ENCODE measurements at places on chromosomes 4 and X.

GRCh38 chr4:6999172-7000086, 43.7 kb upstream of the TADA2B start:
- no peak for DNase-seq

GRCh38 chr4:135548711-135549110, 1347.1 kb upstream of the PABPC4L start:
- DNase-seq, result no peak

GRCh38 chrX:317424-318067, 1.1 kb downstream of the GTPBP6 start:
- no peak for DNase-seq

DNA sequence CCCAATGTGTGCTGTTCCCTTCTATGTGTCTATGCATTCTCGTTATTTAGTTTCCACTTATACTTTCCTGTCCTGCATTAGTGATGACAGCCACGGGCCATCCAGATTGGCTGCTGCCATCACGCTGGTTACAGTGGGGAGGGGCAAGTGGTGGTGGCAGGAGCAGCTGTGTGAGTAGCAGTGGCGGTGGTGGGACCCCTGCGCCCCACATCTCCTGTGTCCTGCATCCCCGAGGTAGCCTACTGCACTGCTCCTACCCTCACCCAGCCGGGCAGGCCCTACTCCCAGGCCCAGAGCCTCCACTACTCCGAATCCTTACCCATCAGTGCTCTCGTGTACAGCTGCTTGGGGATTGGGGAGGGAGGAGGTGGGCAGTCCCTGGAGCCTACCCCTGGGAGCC, 798.7 kb upstream of the AGA start:
- no peak for DNase-seq

- no peak for DNase-seq
These were observed 253.2 kb downstream of the ANKRD50 start for GRCh38 chr4:124459196-124459940.

GRCh38 chr4:184450045-184450444, 24.3 kb downstream of the IRF2 start:
- peak; percentile 64 for DNase-seq

GRCh38 chr4:145535202-145535601, 53.5 kb downstream of the SMAD1 start:
- DNase-seq, result no peak

DNA sequence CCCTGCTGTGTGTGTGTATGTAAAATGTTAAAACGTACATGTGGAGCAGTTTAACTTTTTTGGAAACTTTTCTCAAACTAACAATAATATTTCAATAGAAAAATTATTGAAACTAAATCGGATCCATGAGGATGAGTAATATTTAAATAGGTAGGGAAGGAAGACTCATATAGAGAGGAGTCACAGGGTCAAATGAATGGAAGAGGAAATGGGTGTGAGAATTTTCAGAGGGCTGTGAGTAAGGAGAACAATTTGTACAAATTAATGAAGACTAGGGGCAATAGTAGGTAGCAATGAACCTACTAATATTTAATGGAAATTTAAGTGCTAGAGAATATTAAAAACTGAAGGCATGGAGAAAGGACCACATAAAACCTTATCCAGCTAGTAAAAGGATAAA, 290.7 kb upstream of the PCDH18 start:
- DNase-seq, result no peak

DNA sequence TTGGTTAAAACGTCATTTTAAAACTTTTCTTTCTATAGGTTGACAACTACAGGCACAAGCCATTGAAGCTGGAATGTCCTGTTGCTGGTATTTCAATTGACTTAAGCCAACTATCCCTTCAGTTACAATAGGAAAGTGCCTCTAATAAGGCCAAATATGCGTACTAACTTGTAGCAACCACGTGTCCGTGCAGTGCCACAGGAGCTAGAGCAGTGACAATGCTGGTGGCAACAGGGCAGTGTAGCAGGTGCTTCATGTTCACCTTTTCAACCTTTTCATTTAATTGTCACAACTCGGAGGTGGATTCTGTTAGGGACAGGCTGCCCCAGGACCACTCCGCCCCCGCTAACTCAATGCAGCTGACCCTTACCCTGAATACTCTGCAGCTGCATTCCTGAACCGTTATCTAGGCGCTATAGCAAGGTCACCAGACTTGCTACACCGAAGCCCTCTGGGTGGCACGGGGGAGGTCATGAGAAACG, 37.7 kb downstream of the ERVMER34-1 start:
- DNase-seq, result no peak

DNA sequence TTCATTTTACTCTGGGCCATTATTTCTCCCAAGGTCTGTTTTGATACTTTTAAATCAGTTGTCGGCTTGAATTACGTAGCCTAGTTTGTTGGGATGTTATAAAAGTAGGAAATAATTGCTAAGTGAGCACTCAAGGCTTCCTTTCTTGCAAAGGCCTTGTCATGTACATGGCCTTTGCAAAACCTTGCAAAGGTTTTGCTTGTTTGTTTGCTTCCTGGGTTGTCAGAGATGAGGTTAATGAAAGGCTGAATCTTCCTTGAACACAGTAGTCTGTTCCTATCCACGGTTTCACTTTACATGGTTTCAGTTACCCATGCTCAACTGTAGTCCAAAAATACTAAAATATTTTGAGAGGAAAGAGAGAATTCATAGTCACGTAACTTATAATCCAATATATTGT, 113.5 kb downstream of the NAA11 start:
- no peak for DNase-seq

GRCh38 chr4:46329118-46329976, 60.6 kb downstream of the GABRA2 start:
- no peak for DNase-seq

DNA sequence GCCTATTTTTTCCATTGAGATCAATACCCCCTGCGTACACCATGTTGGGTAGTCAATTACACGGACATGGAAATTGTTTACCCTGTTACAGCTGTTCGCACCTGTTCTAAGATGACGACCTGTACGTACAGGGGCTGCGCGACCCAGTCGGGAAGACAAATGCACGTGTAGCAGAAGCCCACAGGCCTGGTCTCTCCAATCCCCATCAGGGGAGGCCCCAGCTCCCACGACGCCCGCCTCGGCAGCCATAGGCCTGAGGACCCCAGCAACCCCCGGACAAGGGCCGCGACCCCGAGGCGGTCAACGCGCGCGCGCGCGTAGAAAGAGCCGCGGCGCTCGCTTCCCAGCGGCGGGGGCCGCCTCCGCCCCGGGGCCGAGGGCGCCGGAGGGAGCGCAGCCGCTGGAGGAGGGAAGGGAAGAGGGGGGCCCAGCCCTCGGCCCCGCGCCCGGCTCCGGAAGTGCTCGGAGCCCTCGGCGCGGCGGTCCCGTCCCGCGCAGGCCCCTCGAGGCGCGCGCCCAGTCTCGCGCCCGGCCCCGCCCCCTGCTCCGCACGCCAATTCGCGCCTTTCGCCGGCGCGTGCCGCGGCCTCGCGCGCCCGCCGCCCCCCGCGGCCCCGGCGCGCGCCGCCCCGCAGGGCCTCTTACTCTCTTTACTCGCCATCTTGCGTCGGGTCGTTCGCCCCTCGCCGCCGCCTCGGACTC, 618 bp downstream of the RBBP7 start:
- peak; percentile 42 for DNase-seq

DNA sequence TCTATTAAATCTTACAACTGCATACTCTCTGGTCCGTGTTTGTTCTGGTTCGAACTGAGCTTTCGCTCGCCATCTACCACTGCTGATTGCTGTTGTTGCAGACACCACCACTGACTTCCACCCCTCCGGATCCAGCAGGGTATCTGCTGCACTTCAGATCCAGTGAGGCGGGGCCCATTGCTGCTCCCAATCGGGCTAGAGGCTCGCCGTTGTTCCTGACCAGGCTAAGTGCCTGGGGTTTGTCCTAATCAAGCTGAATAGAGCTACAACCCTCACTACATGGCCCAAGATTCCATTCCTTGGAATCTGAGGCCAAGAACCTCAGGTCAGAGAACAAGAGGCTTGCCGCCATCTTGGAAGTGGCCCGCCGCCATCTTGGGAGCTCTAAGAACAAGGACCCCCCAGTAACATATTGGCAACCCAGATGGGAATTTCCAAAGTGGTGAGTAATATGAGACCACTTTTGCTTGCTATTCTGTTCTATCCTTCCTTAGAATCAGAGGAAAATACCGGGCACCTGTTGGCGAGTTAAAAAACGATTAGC, 43.3 kb downstream of the ENOPH1 start:
- no peak for DNase-seq

DNA sequence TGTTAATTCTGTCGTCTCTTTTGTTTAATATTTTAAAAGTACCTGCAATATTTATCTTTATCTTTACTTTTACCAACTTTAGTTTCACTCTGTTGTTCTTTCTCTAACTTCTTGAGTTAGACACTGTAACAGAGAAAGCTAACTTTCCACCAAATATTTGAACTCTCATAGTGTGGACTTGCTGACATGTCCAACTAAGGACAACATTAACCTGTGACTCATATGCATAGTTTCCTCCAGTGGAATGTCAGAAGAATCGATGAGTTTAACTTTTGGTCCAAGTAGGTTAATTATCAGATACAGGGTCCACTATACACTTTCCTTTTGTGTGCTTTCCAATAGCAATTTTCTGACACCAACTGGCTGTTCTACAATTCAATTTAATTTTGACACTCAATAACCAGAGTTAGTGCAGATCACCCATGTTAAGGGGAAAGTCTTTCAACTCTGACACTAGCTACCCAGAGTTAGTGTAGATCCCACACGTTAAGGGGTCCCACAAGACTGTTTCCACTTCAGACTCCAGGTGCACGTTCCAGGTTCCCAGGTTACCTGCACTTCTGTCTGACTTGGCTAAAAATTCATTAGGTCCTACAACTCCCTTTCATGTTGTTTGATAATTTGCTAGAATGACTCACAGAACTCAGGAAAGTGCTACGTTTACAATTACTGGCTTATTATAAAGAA, 559.0 kb upstream of the AMOT start:
- peak; percentile 6 for DNase-seq

DNA sequence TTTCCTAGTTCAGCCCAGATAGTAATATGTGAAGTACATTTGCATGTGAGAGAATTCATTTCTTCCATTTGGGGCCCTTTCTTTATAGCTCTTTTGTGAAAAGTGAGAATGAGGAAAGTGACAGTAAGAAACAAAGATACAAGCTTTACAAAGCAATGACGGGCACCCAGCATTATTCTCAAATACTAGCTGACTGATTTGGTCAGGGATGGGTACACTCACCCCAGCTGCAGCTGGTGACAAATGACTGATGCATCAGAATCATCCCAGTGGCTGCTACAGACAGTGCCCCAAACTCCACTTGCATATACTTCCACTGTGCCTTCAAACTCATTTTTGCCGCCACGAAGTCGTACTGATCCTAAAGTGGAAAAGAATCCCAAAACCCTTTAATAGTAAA, 14.8 kb downstream of the PRSS12 start:
- DNase-seq, result peak; percentile 59

DNA sequence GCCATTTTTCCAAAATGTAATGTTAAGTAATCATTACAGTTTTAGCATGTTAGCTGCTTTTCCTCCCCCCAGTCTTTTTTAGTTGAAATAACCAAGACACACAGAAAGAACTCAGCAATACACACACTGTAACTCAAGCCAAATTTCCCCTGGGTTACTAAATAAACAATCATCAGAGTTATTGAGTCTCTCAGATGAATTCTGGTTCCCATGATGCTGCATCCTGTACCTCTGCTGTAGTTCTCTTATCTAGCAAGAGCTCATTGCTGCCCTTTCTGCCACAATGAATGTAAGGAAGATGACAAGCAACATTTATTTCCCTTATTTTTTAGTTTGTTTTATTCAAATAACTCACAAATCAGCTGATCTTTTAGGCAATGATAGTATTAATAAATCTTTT, 185.1 kb downstream of the ARHGAP6 start:
- no peak for DNase-seq

- DNase-seq, result no peak
These were observed 122.1 kb downstream of the AFF1 start for GRCh38 chr4:87056881-87057280.

- DNase-seq, result no peak
These were observed 55.9 kb downstream of the MID1 start for GRCh38 chrX:10564484-10564883.

DNA sequence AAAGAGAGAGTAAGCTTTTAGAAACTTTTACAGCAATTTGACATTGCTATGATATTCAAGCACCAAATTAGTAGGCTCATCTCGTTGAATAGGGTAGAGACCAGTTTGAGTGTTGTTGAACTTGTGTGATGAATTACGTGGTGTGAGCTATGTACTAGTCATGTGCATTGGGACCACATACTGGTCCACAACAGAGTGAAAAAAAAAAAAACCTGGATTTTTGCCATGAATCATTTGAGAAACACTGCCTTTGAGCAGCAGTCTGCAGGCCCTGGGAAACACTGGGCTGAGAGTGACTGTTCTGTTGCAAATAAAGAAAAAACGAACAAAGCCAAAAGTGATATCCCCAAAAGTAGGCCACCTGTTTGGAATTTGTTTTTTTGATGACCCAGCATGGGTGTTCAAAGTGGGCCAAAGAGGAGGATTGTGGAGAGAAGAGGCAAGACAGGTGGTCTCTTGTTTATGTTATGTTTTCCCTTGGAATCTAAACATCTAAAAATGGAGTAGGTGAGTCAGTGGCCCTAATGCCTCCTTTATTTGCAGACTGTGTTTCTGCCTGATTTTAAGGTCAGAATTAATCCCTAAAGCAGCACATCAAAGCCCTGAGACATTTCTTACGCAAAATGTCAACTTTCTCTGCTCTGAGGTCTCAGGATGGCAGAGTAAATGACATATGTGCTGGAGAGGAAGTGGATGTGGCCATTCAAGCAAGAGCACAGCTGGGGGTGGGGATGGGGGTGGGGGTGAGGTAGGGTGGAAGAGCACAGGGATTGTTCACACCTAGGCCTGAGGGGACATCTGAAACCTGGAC, 33.5 kb downstream of the TAF7L start:
- no peak for DNase-seq

GRCh38 chrX:17820100-17820499, 41.0 kb downstream of the RAI2 start:
- DNase-seq, result no peak

GRCh38 chrX:11321986-11322385, 28.8 kb downstream of the AMELX start:
- DNase-seq, result no peak

GRCh38 chr4:111798840-111799239, 346.4 kb upstream of the FAM241A start:
- DNase-seq, result no peak

DNA sequence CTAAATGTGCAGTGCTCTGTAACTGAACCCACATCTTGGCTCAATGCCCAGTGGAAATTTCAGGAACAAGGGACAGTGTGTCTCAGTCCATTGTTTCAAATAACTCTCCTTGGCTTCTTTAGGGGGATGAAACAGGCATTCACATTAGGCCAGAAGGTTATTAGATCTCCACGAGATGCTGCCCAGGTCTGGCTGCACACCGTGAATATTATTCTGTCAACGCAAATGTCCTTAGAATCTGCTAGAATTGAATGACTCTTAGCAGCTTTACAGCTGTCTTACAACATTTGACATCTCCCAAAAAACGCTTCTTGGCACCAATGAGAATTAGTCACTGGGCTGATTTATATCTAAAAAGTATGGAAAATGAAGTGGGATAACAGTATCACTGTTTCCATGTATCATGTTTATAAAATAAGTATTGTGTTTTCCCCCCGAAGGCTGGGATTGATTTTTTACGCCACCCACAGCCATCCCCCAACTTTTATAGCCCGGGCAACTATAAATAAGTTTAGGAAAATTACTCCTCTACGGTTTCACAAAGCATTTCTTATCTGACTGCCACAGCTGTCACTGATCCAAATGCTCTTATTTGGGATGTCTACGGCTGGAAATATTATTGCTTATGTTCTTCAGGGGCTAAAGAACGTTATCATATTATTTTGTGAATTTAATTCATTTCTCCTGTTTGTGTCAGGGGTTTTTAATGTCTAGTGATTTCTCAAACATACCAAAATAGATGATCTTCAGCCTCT, 559.7 kb upstream of the FAT1 start:
- no peak for DNase-seq

All from EL (cell line).